ENCODE measurements at places on chromosomes 12 and 14.

DNA sequence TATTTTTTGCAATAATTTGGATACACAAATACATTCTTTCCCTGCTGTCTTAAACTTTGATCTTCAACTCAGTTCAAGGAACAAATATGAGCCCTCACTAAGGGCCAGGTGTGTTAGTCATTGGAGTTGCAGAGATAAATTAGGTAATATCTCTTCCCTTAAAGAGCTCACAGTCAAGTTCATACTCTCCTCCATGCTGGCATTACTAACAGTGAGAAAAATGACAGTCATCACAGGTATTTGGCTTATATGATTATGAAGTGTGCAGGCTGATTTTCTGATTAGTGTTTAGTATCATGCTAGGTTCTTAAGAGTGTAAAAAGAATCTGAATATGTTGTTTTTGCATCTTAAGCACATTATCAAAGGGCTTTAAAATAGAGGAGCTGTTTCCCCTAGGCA lies 594.7 kb downstream of the CCER1 start:
- no peak for DNase-seq

- no peak for DNase-seq
Observed at GRCh38 chr12:116159175-116159574, 118.3 kb downstream of the MED13L start.

GRCh38 chr12:125412506-125412905 lies 347.3 kb downstream of the AACS start:
- no peak for DNase-seq

DNA sequence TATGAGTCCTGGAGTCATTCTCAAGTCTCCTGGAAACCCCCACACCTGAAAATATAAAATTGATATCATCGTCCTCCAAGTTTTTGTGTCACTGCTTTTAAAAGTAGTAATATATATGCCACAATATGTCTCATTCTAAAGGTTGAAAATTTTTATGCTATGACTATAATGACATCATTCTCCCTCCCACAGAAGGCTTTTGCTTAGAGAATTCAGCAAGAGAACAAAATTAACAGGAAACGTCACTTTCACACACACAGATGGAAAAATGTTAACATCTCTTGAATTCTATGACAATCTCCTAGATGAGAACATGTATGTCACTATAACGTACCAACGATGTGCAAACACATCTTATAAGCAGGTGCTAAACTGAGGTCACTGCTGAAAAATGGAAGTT lies 498.3 kb downstream of the FOXG1 start:
- no peak for DNase-seq

- DNase-seq: no peak
Observed at GRCh38 chr14:54355698-54356097, 41.1 kb upstream of the CDKN3 start.

GRCh38 chr14:104075530-104076151 lies 9.9 kb upstream of the ASPG start:
- DNase-seq: no peak

- DNase-seq: no peak
Observed at GRCh38 chr14:90578283-90578985, 181.6 kb downstream of the CALM1 start.

DNA sequence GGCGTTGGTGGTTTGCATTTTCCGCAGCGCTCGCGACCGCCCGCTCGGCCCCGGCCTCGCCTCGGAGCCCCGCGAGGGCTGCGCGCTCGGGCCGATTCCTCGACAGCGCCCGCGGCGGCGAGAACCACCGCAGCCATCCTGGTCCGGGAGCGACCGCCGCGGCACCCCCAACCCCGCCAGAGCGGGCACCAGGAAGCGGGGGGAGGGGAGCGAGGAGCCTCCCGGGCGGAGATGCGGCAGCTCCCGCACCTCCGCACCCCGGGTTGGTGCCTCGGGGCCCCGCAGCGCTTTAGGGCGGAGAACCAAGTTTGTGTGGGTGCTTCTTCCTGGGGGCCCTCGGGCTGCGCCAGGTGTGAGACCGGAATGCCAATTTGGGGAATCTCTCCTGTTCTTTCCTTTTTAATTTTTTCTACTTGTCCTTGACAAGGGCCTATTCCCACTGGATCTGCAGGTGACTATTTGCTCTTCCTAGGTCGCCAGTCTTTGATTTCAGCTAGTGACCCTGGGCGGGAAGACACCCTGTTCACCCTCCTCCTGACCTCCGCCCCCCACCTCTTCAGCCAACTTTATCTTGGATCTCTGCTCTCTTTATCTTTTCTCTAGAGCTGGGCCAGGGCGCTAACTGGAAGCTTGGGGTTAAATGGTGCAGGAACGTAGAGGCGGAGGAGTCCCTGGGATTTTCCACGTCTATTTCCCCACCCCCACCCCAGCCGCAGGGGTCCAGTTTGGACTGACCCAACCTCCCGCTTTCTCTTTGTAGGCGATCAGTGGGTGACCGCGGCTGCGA lies at the start of gene SOCS2:
SOCS2 (plus strand) TSS at position 751 of the 787 bp plus-strand sequence. CDS start 223 bp downstream, outside the sequence.
- DNase-seq: no peak

Data from activated gamma-delta T cell treated with Interleukin-2 at 50 U/mL for 16 hours (primary cell).